Thymus (tissue), 14 donors: ENCODE measurements at places on chromosomes 3 and 15.

- no peak for DNase-seq
Measured at GRCh38 chr3:160132226-160132625, 93.0 kb upstream of the C3orf80 start.

- no peak for DNase-seq
Measured at GRCh38 chr15:68638953-68639515, 60.2 kb downstream of the CORO2B start.

GRCh38 chr15:52975941-52976449 lies 185.9 kb upstream of the ONECUT1 start:
- DNase-seq: no peak

- DNase-seq: no peak
Measured at GRCh38 chr15:87973501-87974215, 282.9 kb downstream of the NTRK3 start.

- DNase-seq: no peak
Measured at GRCh38 chr3:194322678-194323211, 28.4 kb downstream of the CPN2 start.

- DNase-seq: no peak
Measured at GRCh38 chr3:69309814-69310213, 76.1 kb downstream of the FRMD4B start.

GRCh38 chr3:182486463-182486862 lies 306.8 kb upstream of the ATP11B start:
- DNase-seq: no peak

DNA sequence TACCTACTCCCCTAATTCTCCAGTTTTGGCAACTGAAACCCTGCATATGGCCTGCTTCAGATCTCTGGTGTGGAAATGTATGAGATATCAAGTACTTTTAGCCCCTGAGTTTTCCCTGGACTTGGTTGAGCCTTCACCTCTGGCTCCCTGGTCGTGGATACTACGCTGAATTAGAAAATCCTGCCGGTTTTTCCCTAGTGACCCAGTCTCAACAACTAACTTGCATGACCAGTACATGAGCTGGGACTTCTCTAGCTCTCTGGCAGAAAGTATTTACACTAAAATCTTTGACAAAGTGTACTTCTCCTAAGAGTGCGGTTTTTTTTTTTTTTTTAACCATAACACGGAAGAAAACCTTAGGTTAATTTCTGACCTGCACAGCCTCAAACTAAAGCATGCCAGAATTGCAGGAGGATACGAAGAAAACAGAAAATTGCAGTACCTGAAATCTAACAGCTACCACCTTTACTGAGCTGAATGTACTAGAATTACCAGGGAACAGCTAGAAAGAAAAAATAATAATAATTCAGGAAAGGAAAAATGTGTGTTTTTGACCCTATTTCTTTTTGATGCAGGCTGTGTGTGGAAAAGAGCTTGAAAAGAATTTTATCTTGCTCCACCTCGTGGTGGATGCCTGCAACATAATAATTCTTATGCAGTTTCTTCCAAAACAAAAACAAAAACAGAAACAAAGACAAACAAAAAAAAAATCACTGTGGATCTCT lies 165.6 kb downstream of the GMNC start:
- DNase-seq: peak; percentile 43

DNA sequence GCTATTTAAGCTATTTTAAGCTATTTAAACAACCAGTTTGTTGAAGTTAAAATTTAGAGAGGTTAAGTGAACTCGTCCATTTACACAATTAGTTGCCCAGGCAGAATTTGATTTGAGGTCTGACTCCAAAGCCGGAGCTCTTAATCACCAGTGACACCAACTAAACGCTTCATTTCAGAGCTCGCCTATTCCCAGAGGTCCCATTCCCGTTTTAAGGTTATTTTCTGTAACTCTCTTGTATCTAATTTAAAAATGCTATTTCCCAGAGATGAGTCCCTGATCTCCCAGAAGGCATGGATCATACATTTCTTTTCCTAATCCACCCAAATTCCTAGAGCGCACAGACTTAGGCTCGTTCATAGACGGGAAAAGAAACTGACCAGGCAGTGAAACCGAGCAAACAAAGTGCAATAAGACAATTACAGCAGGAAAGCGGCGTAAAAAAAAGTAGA lies 904 bp upstream of the MCTP2 start:
- DNase-seq: no peak

DNA sequence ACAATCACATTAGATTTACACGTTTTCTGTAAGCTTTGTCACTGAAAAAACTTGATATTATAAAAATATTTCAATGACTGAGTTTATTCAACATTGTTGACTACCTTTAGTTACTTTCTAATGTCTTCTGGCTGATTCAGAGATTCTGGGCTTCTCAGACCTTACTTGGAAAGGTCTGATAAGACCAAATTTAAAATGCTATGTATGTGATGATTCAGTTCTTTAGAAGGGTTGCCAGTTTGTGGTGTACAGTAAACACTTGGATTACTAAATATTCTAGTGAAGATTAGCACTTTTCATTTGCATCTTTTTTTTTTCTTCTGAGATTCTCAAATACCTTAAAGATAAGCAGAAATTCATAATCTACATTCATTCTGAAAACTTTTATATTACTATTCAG lies 49.8 kb downstream of the SGO1 start:
- DNase-seq: no peak

DNA sequence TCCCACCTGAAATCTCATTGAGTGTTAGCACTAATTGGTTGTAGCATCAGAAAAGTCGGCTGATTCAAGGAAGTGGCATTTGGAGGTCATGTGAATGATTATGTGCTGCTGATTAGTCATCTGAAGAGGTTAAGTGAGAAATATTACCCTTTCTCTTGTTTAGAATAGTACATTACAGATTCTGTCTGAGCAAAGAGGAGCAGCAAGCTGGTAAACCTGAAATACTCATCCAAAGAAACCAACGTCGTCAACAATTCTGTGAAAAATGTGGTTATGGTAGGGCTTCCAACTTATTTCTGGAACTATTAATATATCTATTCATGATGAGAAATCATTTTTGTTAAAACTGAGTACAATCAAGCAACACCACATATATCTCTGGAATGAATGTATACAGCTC lies 1024.9 kb downstream of the TUSC7 start:
- DNase-seq: no peak

- DNase-seq: no peak
Measured at GRCh38 chr3:146682171-146682570, 77.0 kb upstream of the PLSCR5 start.

GRCh38 chr3:105827959-105828358 lies 40.9 kb downstream of the CBLB start:
- no peak for DNase-seq

DNA sequence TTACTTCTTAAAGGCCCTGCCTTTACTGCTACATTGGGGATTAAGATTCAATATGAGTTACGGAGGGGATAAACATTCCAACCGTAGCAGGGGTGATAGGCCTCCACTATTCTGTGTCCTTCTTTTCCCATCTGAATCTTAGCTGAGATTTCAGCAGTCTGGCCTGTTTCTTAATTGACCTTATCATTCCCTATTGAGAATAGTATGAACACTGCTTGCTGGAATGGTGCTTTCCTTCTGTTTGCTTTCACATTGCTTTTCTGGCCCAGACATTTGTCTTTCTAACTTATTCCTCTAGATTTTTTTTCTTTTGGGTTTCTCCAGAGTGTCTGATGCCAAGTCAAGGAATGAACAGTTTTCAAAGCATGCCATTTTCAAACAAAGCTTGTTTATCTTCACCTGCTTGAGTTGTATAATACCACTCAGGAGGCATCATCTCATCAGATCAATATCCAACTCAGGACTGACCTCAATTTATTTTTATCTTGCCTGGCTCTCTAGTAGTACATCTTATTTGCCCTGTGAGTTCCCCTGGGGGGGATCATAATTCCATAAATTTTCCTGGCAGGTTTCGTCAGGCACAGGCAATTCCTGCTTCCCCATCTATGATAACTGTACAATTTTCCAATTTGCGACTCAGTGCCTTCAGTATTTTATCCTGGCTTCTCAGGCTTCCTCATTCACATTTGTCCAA lies 161.1 kb upstream of the STT3B start:
- no peak for DNase-seq

DNA sequence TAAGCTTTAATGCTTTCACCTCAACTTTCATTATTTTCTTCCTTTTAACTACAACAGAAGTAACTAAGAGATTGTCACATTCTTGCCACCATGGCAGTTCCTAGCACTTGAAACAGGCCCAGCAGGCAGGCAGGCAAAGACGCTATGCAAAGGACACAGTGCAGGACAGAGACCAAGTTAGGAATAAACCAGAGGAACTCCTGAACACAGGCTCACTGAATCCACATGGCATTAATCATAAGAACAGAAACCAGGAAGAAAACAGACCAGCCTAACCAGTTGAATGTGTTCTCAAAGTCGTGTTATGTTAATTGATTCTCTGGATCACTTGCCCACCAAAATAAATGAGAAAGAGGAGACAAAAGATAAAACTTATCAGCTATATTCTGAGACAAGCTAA lies 397.6 kb downstream of the TBL1XR1 start:
- DNase-seq: no peak

GRCh38 chr15:95866711-95867440 lies 463.6 kb upstream of the NR2F2 start:
- no peak for DNase-seq

GRCh38 chr3:124812291-124813265 lies 74.6 kb downstream of the ITGB5 start:
- no peak for DNase-seq

GRCh38 chr3:131735544-131735943 lies 232.8 kb upstream of the MRPL3 start:
- DNase-seq: no peak

GRCh38 chr15:74438721-74439316 lies 5.1 kb upstream of the SEMA7A start:
- DNase-seq: peak; percentile 84

GRCh38 chr3:32954506-32954905 lies 3.1 kb downstream of the CCR4 start:
- DNase-seq: no peak

DNA sequence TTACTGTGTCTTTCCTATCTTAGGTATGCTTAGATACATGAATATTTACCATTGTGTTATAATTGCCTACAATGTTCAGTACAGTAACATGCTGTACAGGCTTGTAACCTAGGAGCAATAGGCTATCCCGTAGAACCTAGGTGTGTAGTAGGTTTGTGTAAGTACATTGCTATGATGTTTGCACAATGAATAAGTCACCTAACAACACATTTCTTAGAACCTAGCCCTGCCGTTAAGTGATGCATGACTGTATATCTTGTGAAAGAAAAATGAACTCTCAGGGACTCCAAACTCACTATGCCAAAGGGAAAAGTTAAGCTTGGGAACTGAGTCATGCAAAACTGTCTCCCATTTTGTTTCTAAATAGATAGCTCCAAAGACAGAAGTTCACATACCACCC lies 91.5 kb upstream of the ACP3 start:
- no peak for DNase-seq

GRCh38 chr15:68389041-68389930 lies 42.7 kb downstream of the ITGA11 start:
- no peak for DNase-seq

DNA sequence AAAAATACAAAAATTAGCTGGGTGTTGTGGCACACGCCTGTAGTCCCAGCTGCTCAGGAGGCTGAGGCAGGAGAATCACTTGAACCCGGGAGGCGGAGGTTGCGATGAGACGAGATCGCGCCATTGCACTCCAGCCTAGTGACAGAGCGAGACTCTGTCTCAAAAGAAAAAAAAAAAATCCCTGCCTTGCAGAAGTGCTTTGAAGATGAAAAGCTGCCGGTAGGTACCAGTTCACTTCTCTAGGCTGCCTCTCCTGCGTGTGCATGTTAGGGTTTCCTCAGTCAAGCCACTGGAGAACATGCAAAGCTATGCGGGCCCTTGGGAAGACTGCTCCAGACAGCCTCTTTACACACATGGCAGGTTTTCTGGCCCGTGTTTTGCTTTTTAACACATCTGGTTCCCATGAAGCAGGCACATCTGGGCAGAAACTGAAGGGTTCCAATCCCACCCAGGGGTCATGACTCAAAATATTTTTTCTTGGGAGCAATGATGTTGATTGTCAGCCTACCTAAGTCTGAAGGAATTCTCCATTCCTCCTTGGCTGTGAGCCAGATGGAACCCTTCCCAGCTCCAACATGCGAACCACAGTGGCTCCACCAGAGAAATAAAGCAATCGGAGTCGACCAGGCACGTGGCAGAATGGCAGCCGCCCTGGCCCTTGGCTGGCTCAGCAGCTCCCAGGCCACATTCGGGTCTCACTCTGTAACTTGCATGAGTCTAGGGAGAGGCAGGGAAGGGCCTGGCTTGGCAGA lies 29.6 kb downstream of the MGLL start:
- DNase-seq: peak; percentile 48

GRCh38 chr15:57591822-57592367 lies at the start of gene MYZAP:
TSS of gene MYZAP (plus strand) at chr15:57591904. CDS start at chr15:57592035, 131 bp downstream.
- no peak for DNase-seq

- no peak for DNase-seq
Measured at GRCh38 chr15:57510647-57511046, 81.1 kb upstream of the MYZAP start.

- no peak for DNase-seq
Measured at GRCh38 chr3:70890020-70890394, 577.6 kb upstream of the MDFIC2 start.

- no peak for DNase-seq
Measured at GRCh38 chr3:186099178-186099577, 9.7 kb downstream of the ETV5 start.

DNA sequence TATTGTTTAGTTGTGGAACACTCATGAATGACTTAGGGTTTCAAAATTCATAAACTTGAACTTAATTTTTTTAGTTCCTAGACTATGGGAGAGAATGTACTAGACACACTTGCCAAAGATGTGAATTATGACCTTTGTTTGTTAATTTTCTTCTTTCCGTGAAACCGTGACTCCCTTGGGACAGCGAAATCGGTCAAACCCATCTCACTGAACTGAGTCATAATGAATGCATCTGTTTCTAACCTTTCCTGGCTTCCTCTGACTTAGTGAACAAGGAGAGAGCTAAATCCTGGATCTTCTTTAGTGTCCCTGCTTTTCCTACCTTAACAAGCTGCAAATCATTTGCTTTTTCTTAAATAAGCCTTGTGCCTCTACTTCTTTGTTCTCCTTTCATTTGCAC lies 85.5 kb downstream of the LARS2 start:
- no peak for DNase-seq

DNA sequence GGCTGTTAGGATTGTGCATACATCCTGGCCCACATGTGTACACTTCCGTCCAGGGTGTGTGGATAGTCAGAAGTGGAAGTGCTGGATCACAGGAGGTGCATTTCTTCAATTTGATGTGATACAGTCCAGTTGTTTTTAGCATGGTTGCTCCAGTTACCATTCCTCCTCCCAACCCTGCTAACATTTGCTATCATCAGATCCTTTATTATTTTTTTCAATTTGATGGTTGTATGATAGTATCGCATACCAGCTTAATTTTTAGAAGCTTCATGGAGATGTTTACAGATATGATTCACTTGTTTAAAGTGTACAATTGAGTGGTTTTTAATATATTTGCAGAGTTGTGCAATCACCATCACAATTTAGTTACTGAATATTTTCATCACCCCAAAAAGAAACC lies 202.7 kb downstream of the ITPR1 start:
- no peak for DNase-seq

- no peak for DNase-seq
Measured at GRCh38 chr15:70701171-70701570, 62.2 kb downstream of the UACA start.

GRCh38 chr3:21944251-21944650 lies 193.2 kb upstream of the ZNF385D start:
- no peak for DNase-seq
